Peyer's patch (tissue), 4 donors: ENCODE measurements at places on chromosomes 2 and 18.
A peak's percentile ranks its signal among the peaks of the same experiment; 100 is the strongest.

DNA sequence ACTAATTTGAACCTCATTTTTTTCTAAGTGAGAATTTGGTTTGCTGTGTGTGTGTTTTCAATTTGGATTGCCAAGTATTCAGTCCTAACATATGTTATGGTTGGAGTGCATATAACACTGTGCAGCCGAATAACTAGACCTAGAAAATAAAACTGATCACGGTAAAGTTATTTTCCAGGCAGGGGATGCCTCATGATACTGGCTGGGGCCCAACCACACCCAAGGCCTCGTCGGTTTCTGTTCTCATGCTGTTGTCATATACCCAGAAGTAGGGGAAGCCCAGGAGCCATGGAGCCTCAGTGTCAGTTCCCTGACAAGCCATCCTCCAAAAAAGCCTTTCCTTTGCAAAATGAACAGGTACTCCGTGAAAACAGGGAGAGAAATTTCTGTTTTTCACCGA lies 160.2 kb downstream of the GBX2 start:
- no peak overlapping the region for H3K27ac ChIP-seq
- no peaks in the 10 kb centered on the region for H3K36me3 ChIP-seq
- H3K4me1 ChIP-seq: no peaks in the 10 kb centered on the region
- DNase-seq: no peak

- no peak for DNase-seq
- no peak within 1 kb of the TSS for H3K27ac ChIP-seq
- no peaks in the 10 kb centered on the region for H3K27me3 ChIP-seq
- H3K4me1 ChIP-seq: no peaks in the 10 kb centered on the region
- H3K36me3 ChIP-seq: no peaks in the 10 kb centered on the region
- no peak within 1 kb of the TSS for H3K4me3 ChIP-seq
Observed at GRCh38 chr2:236264256-236264655, at the start of gene ASB18. TSS of gene ASB18 (minus strand) at chr2:236264406. CDS start at chr2:236264345, 61 bp downstream.

GRCh38 chr2:36789181-36789804 lies 92.8 kb downstream of the VIT start:
- H3K27ac ChIP-seq: no peak overlapping the region
- H3K4me3 ChIP-seq: no peak overlapping the region
- no peaks in the 10 kb centered on the region for H3K4me1 ChIP-seq
- no peaks in the 10 kb centered on the region for H3K36me3 ChIP-seq
- H3K27me3 ChIP-seq: no peaks in the 10 kb centered on the region

GRCh38 chr18:58325494-58325893 lies 281.5 kb downstream of the NEDD4L start:
- H3K4me3 ChIP-seq: no peak overlapping the region
- H3K36me3 ChIP-seq: peaks cover 62% of the 10 kb centered on the region
- DNase-seq: no peak
- H3K4me1 ChIP-seq: peaks cover 3% of the 10 kb centered on the region
- no peaks in the 10 kb centered on the region for H3K27me3 ChIP-seq

DNA sequence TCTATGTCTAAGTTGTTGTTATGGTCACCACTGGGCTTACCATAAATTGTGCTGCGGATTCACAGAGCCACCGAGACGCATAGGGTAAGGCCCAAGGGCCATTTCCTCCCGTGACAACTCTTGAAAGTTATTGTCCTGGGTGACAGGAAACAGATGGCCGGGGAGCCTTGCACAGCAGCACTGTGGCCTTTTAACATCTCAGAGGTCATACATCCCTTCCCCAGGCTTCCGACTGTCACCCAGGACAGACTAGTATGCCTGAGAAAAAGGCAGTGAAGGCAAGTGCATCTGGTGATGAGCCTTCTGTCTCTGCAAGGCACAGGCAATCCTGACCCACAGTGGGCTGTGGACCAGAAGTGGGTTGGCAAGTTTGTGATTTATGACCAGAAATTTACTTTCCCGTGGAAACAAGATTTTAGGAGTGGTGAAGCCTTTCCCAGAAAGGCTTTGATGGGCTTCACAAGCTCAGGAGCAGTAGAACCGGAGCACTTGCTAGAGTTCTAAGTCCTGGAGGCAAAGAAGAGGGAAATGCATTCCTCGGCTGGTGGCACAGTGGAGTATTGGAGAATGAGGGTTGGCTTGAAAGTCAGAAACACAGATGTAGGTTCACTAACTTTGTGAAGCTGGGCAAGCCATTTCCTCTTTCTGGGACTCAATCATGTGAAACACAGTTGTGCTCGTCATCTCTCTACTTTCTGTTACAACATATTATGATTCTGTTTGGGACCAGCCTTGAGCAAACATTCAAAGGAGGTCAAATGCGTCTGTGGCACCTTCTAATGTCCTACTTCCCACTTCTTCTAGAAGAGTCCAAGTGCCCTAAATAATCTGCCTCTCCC lies 2.0 kb upstream of the CAPN14 start:
- H3K4me3 ChIP-seq: no peak overlapping the region
- H3K4me1 ChIP-seq: no peaks in the 10 kb centered on the region
- H3K27me3 ChIP-seq: no peaks in the 10 kb centered on the region
- DNase-seq: no peak

- H3K27ac ChIP-seq: no peak overlapping the region
- H3K27me3 ChIP-seq: no peaks in the 10 kb centered on the region
- no peaks in the 10 kb centered on the region for H3K4me1 ChIP-seq
- no peaks in the 10 kb centered on the region for H3K36me3 ChIP-seq
- H3K4me3 ChIP-seq: no peak overlapping the region
Observed at GRCh38 chr2:28321426-28321825, 71.2 kb upstream of the FOSL2 start.

GRCh38 chr2:100692906-100693305 lies 127.0 kb upstream of the NPAS2 start:
- DNase-seq: no peak
- no peaks in the 10 kb centered on the region for H3K36me3 ChIP-seq
- H3K27me3 ChIP-seq: no peaks in the 10 kb centered on the region
- H3K4me1 ChIP-seq: no peaks in the 10 kb centered on the region

DNA sequence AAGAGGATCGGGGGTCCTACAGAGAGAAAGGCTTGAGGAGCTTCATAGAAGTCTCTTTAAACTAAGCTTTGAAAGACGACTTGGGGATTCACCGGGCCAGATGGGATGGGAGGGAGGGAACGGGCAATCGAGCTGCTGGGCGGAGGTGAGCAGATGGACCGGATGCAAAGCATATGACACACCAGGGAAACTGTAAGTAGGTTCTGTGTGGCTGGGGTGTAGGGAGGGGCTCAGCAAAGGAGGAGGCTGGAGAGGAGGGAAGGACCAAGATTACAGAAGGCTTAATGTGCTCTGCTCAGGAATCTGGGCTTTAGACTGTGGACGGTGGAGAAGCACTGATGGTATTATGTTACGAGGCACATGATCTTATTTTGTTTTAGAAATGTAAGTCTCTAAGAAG lies 131.5 kb downstream of the MAIP1 start:
- no peaks in the 10 kb centered on the region for H3K36me3 ChIP-seq
- no peaks in the 10 kb centered on the region for H3K4me1 ChIP-seq
- no peak overlapping the region for H3K27ac ChIP-seq
- H3K4me3 ChIP-seq: no peak overlapping the region
- peak; percentile 48 for DNase-seq
- H3K27me3 ChIP-seq: no peaks in the 10 kb centered on the region

- no peaks in the 10 kb centered on the region for H3K36me3 ChIP-seq
- H3K4me3 ChIP-seq: no peak overlapping the region
- H3K27me3 ChIP-seq: no peaks in the 10 kb centered on the region
- peaks cover 15% of the 10 kb centered on the region for H3K4me1 ChIP-seq
- no peak overlapping the region for H3K27ac ChIP-seq
- no peak for DNase-seq
Observed at GRCh38 chr2:85791704-85792565, 38.1 kb downstream of the ATOH8 start.

DNA sequence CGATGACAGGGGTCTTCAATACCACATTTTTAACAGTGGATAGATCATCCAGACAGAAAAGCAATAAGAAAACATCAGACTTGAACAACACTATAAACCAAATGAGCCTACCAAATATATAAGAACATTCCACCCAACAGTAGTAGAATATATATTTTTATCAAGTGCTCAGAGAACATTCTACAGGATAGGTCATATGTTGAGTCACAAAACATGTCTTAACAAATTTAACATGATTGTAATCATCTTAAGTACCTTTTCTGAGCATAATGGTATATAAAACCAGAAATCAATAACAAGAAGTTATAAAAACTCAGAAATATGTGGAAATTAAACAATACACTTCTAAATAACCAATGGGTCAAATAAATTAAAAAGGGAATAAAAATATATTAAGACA lies 194.0 kb upstream of the CYP26B1 start:
- H3K4me1 ChIP-seq: no peaks in the 10 kb centered on the region
- no peak overlapping the region for H3K4me3 ChIP-seq
- H3K36me3 ChIP-seq: no peaks in the 10 kb centered on the region
- no peak for DNase-seq
- H3K27ac ChIP-seq: no peak overlapping the region
- H3K27me3 ChIP-seq: no peaks in the 10 kb centered on the region

GRCh38 chr2:182763311-182763912 lies 47.4 kb downstream of the DNAJC10 start:
- no peak overlapping the region for H3K27ac ChIP-seq
- no peaks in the 10 kb centered on the region for H3K27me3 ChIP-seq
- no peaks in the 10 kb centered on the region for H3K4me1 ChIP-seq
- H3K36me3 ChIP-seq: no peaks in the 10 kb centered on the region

- H3K36me3 ChIP-seq: no peaks in the 10 kb centered on the region
- no peak for DNase-seq
- H3K27me3 ChIP-seq: no peaks in the 10 kb centered on the region
Observed at GRCh38 chr2:69466728-69467127, 29.5 kb upstream of the NFU1 start.

- H3K27ac ChIP-seq: no peak overlapping the region
- no peak overlapping the region for H3K4me3 ChIP-seq
- H3K36me3 ChIP-seq: no peaks in the 10 kb centered on the region
- DNase-seq: no peak
- no peaks in the 10 kb centered on the region for H3K4me1 ChIP-seq
Observed at GRCh38 chr2:104539649-104540048, 314.3 kb upstream of the POU3F3 start.

DNA sequence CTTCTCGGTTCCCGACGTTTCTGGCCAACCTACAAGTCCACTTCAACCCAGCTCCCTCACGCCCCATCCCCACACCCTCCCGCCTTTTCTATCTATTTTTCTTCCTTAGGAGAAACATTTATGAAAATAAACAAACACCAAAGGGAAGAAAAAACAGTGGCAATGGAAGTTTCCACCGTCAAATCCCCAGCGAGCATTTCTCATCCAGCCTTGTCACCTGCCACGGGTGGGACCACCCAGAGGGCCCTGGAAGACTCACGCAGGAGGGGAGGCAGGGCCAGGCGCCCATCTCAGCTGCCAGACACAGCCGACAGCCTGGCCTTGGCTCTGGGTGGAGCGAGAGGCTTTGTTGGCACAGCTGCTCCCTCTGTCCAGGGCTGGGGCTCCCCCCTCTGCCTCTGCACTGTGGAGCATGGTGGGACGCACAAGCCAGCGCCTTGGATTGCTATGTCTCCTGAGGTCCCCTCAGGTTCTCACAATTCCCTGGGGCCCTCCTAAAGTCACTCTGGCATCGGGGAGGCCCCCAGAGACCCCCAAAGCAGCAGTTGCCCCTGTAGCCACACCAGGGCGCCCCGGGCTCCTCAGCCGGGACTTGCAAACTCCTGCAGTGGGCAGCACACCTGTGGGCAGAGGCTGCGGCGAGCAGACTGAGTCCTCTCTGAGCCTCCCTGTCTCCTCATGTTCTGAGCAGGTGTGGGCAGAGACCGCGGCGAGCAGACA lies 395.7 kb upstream of the SALL3 start:
- H3K4me1 ChIP-seq: no peaks in the 10 kb centered on the region
- H3K4me3 ChIP-seq: no peak overlapping the region
- no peaks in the 10 kb centered on the region for H3K36me3 ChIP-seq
- DNase-seq: no peak
- no peaks in the 10 kb centered on the region for H3K27me3 ChIP-seq
- H3K27ac ChIP-seq: no peak overlapping the region

- no peaks in the 10 kb centered on the region for H3K27me3 ChIP-seq
- H3K4me3 ChIP-seq: no peak overlapping the region
- H3K36me3 ChIP-seq: no peaks in the 10 kb centered on the region
- no peak for DNase-seq
- no peaks in the 10 kb centered on the region for H3K4me1 ChIP-seq
Observed at GRCh38 chr2:177689623-177690022, 297.1 kb downstream of the AGPS start.

DNA sequence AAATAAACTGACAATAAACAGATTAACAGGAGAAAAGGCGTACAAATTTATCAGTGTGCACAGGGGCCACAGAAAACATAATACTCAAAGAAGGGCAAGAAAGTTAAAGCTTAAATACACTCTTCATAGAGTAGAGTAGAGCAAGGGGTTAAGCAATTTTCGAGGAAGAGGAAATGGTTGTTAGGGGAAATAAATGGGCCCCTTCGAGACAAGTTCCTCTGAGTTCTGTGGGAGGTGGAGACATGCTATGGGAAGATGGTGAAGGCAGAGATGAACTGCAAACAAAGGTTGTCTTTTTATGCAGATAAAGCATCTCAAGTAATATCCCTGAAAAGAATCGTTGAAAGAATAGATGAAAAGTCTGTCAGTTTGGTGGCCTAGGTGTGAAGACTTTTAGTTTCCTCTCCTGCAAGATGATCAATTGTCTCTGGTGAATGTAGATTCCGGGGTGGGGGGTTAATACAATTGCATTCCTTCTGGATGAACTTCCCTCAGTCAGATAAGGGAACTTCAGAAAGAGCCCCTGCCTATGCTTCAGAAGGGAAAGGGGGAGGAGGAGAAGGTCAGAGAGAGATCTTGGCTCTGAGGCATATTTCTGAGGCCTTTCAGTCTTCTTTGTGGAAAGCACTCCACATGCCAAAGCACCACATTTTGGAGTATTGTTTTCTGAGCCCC lies 127.0 kb downstream of the METTL4 start:
- no peak overlapping the region for H3K4me3 ChIP-seq
- no peaks in the 10 kb centered on the region for H3K4me1 ChIP-seq
- no peaks in the 10 kb centered on the region for H3K36me3 ChIP-seq
- H3K27me3 ChIP-seq: no peaks in the 10 kb centered on the region
- no peak overlapping the region for H3K27ac ChIP-seq

- DNase-seq: no peak
- H3K4me3 ChIP-seq: no peak overlapping the region
- no peaks in the 10 kb centered on the region for H3K27me3 ChIP-seq
- H3K27ac ChIP-seq: no peak overlapping the region
Observed at GRCh38 chr2:142742371-142743214, 134.9 kb upstream of the KYNU start.

GRCh38 chr18:42100911-42101310 lies 145.9 kb downstream of the PIK3C3 start:
- no peak overlapping the region for H3K27ac ChIP-seq
- no peaks in the 10 kb centered on the region for H3K27me3 ChIP-seq
- DNase-seq: no peak
- H3K4me3 ChIP-seq: no peak overlapping the region
- no peaks in the 10 kb centered on the region for H3K4me1 ChIP-seq

DNA sequence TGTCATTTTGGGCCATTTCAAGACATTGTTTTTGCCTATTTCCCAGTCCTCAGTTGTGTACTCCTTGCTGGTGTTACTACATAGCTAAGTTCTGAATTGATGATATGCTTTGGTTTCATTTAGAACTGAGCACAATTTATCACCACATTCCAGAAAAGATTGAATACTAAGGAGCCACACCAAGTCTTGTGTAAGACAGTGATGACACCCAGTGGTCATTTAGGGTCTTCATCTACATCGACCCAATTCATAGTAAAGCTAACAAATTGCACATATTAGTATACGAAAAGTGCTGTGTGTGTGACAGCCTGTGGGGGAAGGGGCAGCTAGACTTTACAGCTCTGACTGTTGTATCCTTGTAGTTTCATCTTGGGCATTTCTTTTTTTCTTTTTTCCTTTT lies 10.9 kb upstream of the DLX2 start:
- no peaks in the 10 kb centered on the region for H3K4me1 ChIP-seq
- H3K36me3 ChIP-seq: no peaks in the 10 kb centered on the region
- H3K4me3 ChIP-seq: no peak overlapping the region
- no peaks in the 10 kb centered on the region for H3K27me3 ChIP-seq
- H3K27ac ChIP-seq: no peak overlapping the region
- DNase-seq: no peak
